ENCODE measurements at places on chromosomes 6 and 20.
A peak's percentile ranks its signal among the peaks of the same experiment; 100 is the strongest.

GRCh38 chr6:89681983-89682564, 43.5 kb upstream of the LYRM2 start:
- DNase-seq = no peak

GRCh38 chr6:3388786-3389185, 68.1 kb downstream of the SLC22A23 start:
- no peak for DNase-seq

DNA sequence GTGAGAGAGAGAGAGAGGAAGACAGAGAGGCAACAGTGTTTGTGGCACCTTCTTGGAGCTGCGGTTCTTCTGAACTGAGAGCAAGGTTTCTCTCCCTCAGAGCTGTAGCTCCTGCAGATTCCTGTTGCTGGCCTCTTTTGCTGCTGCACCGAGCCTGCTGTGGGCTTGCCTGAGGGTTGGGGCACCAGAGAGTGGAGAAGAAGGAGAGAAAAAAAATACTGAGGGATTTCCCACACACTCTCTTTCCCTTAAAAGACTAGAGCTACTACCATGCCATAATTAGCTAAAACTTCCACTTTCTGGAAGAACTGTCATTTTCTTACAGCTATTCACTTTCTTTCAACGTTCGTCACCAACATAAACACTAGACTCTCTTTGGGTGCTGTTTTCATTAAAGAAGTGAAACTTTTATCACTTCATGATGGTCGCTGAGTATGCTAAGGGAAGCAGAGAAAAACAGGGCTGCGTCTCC, 18.2 kb upstream of the ECI2 start:
- DNase-seq = no peak

- DNase-seq = peak; percentile 88
These were observed 98.3 kb downstream of the SASH1 start for GRCh38 chr6:148440877-148441453.

DNA sequence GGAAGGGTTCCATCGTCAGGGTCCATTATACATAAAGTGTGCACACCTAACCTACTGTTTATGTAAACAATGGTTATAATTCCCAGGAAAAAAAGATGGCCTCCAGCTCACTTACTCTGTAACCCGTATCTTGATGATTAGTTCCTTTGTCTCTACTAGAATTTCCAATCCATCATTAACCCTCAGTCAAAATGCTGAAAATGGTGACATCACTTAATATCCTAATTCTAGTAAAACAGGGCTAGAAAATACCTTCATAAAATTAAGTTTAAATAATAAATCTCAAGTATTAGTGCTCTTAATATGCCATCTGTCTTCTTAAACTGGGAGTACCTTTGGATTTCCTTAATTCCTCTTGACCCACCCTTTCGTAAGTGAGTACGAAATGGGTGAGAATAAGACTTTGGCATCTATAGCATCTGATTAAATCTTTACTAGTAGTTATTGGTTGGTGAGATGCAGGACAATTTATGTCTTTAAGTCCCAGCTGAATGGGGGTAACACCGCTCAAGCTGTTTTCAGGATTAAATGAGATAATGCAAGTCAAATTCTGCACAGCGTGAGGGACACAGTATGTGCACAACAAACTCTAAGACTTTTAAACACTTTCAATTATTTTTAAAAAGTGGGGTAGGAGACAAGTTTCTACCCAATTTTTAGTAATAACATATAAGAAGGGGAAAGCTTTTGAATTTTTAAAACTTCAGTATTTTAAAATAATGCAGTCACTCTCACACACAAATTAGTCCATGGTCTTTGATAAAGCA, 1.6 kb downstream of the HMGN3 start:
- DNase-seq = no peak

- no peak for DNase-seq
These were observed 79.9 kb upstream of the NAA20 start for GRCh38 chr20:19937218-19937617.

GRCh38 chr20:5073660-5074231, 46.0 kb downstream of the PCNA start:
- no peak for DNase-seq

DNA sequence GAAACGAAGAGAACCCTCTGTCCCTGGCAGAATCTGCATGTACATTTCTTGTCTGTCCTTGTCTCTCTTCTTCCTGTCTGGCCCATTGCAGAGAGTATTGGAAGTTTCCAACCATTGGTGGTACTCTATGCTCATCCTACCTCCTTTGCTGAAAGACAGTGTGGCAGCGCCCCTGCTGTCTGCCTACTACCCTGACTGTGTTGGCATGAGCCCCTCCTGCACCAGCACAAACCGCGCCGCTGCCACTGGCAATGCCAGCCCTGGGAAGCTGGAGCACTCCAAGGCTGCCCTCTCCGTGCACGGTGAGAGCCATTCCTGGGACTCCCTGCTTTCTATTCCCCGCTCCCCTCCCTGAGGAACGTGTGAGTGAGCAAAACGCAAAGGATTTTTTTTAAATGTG, 32.5 kb downstream of the KDM1B start:
- no peak for DNase-seq

DNA sequence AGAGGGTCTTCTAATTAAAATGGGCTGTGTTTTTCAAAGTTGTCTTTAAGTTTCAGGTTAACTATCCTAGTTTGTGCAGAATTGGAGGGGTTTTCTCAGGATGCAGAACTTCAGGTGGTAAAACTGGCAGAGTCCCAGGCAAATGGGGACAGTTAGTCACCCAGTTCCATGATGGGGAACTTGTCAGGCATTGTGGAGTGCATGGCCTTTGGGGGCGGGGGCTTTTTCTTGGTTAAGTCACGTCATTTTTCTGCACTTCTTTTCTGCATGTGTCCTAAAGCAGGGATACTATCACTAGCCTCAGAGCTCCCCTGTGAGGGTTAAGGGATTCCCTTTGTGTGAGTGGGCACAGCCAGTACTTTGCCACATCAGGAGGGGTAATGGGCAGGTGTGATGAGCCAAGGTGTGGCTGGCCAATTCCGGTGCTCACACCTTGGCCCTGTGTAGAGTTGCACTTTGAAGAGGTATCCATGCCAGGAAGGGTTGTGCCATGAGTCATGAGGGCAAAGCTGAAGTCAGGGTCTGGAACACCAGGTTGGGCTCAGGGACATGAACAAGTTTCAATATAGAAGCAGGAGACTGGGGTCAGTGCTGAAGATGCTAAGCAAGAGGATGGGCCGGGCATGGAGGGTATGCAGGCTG, 126.0 kb upstream of the RREB1 start:
- DNase-seq = no peak

All from HFFc6 (cell line).